RWPE1 (cell line): ENCODE measurements at places on chromosomes 6 and 20.

GRCh38 chr6:112100561-112100960, 13.2 kb downstream of the FAM229B start:
- DNase-seq, result no peak

GRCh38 chr6:50936277-50936681, 117.6 kb downstream of the TFAP2B start:
- DNase-seq, result no peak

DNA sequence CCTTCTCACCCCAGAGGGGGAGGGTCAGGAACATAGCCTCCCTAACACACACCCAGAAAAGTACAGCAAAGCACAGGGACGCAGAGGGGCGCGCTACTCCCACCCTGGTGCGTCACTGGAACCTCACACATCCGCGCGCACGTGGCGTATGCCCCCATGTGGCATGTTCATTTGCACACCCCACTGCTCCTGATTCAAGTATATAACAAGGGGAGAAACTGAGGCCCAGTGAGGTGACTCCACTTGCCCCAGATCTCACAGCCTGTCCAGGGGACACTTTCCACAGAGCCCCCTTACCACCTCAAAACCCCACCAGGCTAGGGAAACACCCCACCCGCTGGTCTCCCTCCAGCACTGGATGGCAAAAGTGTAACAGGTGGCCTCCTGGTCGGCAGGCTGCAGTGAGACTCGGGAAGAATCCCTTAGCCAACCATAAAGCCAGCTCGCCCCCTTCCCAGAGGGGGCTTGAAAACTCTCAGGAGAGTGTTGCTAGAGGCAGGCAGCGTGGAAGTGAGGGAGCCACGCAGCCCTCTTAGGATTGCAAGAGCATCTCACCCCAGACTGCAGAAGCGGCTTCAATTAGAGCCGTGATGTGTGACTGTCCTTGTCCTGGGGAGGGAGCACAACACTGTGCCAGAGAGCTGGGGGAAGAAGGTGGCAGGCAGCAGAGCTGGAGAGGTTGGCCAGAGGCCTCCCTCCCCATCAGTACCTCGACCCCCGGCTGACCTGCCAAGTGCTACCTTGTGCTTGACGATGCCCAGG, at the start of gene GRM4:
GRM4 (minus strand) TSS at position 67 of the 762 bp plus-strand sequence. CDS start 12,591 bp downstream, outside the sequence.
- no peak for DNase-seq

- no peak for DNase-seq
These were observed 536.9 kb upstream of the CDH4 start for GRCh38 chr20:60715172-60715571.

DNA sequence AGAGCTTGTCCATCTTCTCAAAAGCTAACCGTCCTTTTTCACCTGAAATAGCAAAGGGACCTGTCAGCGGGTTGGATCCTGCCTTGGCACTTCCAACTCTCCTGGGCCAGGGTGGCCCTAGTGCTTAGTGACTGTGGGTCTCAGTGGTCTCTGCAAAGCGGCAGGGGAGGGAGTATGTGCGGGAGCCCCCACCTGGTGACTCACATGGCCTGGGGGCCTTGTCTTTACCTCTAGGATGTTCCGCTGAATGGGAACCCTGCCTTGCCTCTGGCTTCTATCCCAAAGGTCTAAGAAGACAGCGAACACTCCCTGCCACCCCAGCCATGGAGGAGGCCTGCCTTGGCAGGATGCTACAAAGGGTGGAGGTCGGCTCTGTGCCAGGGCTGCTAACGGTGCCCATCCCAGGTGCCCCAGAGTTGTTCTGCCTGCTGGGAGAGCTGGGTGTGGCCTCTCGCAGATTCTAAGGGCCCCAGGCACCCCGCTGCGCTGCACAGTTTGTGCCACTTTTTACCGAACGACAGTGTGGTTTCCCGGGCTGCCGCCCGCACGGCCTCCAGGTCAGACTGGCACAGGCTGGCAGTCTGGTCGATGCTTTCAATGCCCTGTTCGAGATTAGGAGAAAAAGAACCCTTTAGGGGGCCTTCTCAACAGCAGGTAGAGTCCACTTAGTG, 77.2 kb downstream of the PTPN1 start:
- peak; percentile 95 for DNase-seq

GRCh38 chr6:164882236-164882635, 427.2 kb downstream of the C6orf118 start:
- DNase-seq, result no peak

DNA sequence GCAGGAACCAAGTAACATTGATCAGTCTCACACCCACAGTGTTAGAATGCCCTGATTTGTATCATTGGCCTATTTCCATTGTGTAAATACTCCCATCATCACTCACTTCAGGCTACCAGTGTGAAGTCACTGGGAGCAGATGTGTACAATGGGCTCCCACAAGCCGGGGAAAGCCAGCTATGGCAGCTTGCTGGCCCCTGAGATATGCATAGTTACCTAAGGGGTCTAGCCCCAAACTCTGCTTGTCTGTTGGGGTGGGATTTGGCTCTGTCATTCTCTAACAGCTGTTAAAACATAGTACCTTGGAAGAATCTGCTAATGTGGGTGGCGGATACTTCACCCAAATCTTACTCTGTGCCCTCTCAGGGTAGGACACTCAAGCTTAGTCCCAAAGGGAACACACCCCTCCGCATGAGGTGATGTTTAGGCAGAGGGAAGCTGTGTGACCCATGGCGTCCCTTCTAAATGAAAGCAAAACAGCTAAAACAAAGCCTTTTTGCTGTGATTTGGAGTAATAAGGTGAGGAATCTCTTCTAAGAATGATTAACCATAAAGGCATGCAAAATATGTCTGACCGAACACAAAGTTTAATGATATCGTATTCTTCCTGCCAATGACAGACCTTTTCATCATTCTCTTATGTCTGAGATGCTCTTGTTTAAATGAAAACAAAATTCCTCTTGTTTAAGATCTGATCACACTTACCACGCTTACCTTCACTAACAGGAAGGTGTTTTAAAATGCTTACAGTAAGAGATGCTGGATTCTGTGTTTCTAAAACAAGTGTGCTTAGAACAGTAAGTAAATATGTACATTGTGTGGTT, 45.9 kb upstream of the PXDC1 start:
- DNase-seq, result peak; percentile 80

GRCh38 chr6:9455864-9456658, 958.8 kb downstream of the TFAP2A start:
- DNase-seq, result no peak

DNA sequence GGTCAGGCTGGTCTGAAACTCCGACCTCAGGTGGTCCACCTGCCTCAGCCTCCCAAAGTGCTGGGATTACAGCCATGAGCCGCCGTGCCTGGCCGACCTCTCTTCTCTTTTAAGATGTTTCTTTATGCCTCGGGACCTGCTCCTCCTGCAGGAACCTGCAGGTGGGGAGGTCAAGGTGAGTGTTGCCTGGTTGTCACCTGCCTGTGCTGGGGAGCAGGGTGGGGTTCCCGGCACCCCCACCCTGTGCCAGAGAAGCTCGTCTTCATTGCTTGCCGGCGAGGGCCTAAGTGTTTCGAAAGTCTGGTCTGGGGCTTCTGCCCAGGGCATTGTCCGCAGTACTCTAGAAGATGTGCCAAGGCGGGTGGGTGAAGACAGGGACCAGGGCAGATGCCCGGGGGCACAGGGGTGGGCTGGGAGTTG, 36.0 kb downstream of the SYNJ2 start:
- no peak for DNase-seq

GRCh38 chr6:15364401-15365037, 118.7 kb downstream of the JARID2 start:
- DNase-seq, result no peak

GRCh38 chr6:140572129-140572528, 1197.7 kb upstream of the CITED2 start:
- peak; percentile 31 for DNase-seq

DNA sequence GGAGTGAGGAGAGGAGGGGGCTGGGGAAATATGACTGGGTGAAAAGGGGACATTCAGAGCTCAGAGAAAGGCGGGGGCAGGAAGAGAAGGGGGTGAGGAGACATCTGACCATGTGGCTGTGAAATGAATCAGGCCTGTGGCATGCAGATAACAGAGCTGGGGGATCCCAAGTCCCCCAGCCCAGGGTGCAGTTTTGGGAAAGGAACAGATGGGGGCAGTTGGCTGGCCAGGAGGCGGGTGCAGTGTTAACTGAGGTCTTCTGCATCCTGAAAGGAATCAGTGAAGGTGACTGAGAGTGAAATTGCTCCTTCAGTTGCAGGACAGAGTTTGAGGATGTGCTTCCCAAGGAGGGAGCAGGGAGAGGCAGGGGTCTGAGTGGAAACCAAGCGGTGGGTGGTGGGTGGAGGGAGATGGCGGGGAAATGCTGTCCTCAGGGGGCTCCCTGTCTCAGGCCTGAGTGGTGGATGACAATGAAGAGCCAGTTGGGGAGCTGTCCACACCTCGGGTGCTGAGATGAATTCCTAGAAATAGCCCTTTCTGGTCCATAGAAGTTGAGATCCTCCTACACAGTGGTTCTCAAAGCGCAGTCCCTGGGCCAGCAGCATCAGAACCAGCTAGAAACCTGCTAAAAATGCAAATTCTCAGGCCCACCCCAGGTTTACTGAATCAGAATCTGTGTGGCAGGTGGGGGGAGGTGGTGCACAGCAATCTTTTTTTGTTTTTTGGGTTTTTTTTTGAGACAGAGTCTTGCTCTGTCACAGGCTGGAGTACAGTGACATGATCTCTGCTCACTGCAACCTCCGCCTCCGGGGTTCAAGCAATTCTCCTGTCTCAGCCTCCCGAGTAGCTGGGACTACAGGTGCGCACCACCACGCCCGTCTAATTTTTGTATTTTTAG, 26.0 kb upstream of the CCDC167 start:
- peak; percentile 39 for DNase-seq

DNA sequence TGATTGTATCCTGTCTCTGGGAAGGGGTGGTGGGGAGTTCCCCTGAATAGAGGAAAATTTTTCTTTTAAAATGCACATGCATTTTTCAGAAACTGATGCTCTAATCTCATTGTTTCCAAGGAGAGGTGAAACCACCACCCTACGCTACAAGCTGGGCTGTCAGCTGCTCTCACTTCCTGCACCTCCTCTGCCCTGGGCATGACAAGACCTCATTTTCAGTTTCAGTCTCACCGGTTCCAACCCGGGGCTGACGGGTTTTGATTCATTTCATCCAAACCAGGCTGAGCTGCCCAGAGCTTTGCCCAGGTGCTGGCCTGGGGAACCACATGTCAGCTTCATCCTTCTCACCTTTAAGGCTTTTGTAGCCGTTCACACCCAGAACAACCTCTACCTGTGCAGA, 99.7 kb downstream of the EYA2 start:
- DNase-seq, result no peak

DNA sequence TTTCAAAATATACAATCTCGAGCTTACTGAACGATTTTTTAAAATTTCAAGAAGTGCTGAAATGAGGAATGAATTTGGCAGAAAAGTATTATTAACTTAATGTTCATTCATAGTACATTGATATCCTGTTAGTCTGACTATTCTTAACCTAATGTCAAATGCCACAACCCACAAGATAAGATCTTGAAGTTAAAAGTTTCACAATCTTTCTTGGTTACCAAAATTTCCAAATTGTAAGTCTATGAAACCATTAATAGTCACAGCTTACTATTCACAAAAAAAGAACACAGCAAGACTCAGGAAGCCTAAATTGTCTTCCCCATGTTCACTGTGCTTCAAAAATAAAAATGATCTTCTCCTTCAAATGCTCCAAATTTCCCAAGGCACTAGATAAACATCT, 71.3 kb downstream of the HACE1 start:
- DNase-seq, result no peak

DNA sequence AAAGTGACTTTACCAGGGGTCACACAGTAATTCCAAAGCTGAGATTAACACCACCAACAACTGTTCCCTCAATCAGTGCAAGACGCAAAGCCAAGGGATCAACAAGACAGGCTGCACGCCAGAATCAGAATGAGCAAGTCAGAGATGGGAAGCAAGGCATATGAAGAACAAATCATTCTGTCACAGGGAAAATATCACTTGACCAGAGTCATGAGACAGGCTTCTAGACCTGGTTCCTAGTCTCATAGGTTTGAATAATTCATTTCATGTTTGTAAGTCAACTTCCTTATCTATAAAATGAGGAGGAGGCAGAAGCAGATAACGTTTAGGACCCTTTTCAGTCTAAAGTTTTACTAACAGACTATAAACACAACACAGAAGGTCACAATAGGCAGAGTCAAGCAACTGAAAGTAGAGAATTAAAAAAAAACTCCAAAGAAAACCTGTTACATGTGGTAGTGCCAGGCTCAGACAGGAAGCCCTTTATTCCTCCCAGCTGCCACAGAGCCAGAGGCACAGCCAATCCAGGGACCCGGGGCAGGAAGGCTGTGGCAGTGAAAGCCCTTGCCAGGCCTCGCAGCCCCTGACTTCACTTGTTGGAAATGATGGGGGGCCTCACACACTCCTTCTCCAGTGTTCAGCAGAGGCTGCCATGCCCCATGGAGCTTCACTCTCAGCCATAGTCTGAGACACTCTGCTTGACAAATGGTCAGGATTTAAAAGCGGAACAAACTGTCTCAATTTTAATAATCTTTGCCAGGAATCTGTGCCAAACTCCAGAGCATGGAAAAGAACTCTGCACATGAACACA, 29.2 kb upstream of the DST start:
- DNase-seq, result no peak

DNA sequence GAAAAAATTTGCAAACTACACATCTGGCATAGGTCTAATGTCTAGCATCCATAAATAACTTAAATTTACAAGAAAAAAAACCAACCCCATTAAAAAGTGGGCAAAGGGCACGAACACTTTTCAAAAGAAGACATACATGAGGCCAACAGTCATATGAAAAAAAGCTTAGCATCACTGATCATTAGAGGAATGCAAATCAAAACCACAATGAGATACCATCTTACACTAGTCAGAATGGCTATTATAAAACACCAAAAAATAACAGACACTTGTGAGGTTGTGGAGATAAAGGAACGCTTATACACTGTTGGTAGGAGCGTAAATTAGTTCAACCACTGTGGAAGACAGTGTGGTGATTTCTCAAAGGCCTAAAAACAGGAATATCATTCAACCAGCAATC, 33.7 kb upstream of the EPB41L2 start:
- no peak for DNase-seq

- peak; percentile 18 for DNase-seq
These were observed 28.7 kb downstream of the TXNDC5 start for GRCh38 chr6:7881765-7882500.

DNA sequence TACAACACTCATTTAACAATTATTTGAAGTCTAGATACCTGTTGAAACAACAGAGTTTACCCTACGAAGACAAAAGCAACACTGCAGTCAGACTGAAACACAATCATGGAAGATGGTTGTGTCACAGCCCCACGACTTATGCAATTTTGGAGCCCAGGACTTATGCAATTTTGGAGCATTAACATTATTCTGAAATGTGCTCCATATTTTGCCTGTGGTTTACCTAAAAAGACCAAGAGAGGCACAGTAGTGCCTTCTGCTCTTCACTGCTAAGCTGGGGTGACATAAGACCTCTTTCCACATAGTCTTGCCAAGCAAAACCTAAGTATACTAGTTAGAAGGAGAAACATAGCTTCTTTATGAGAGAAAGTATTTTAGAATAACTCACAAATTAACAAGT, 216.5 kb downstream of the PTPRK start:
- no peak for DNase-seq

DNA sequence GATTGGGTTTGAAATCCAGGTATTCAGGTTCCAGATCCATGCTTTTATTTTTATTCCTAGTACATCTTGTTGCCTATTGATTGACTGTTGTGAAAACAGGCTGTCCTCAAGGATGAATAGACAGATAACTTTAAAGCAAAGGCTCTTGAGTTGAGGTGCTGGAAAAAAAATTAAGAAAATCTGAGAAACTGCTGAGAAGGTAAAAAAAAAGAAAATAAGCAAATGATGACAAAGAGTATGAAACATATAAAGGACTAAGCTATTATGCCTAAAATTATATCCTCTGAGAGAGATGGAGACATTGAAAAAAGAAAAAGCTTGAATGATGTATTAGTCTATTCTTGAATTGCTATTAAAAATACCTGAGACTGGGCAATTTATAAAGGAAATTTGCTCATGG, 392.3 kb upstream of the RGS17 start:
- DNase-seq, result no peak
